Central memory CD8-positive, alpha-beta T cell (primary cell): ENCODE measurements at places on chromosomes 7 and 10.

- no peak for DNase-seq
Measured at GRCh38 chr7:18458830-18459229, 36.7 kb upstream of the HDAC9 start.

DNA sequence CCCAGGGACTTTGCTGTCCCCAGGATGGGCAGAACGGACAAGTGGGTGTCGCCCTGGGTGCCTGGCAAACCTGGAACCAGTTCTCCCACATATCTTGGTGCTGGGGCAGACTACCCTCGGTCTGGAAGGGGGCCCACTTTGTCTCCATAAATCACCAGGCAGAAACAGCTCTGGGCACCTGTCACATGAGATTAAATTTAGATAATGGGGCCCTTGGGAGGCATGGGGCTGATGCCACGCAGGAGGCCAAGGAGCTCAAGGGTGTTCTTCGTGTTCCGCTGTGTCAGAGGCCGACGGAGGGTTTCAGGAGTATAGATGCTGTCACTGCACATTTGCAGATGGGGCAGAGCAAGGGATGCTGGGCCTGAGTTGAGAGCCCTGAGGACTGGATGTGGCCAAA is 72.7 kb downstream of the TMEM130 start:
- no peak for DNase-seq

GRCh38 chr10:95729323-95730055 is 26.5 kb upstream of the ENTPD1 start:
- DNase-seq = no peak

DNA sequence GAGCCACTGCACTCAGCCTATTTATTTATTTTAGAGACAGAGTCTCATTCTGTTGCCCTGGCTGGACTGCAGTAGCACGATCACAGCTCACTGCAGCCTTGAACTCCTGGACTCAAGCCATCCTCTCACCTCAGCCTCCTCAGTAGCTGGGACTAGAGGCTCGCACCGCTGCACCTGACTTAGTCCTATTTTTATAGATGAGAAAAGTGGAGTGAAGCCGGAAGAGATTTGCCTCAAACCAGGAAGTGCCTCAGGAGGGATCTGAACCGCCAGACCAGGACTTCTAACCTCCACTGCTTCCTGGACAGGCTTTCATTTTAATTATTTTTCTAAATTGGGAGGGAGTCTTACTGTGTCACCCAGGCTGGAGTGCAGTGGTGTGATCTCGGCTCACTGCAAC is 17.5 kb upstream of the CLIP2 start:
- no peak for DNase-seq

DNA sequence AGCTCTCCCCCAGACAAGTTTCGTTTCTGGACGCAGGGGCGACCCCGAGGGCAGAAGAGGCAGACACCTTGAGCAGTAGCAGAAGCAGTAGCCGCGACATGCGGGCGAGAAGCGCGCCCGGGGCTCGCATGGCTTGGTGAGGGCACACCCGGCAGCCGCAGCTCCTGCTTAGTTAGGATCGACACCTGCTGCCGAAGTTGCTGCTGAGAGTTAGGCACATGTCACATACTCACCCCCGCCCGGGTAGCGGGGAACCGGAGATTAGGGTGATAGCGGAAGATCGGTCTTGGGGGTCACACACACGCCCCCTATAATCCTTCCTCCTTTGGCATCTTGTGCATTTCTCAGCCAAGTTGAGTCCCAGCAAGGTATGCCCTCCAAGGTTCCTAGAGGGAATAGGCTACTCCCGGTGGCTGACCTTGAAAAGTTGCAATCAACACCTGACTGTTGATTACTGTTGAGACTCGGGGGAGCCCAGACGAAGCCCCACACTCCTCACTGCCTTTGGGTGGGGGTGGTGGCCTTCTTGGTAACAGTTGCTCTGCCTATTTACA is 668 bp downstream of the GPR37 start:
- no peak for DNase-seq

GRCh38 chr10:43055991-43056567 is 20.8 kb upstream of the RET start:
- DNase-seq = no peak

- DNase-seq = no peak
Measured at GRCh38 chr10:18099415-18099814, 40.8 kb upstream of the CACNB2 start.

DNA sequence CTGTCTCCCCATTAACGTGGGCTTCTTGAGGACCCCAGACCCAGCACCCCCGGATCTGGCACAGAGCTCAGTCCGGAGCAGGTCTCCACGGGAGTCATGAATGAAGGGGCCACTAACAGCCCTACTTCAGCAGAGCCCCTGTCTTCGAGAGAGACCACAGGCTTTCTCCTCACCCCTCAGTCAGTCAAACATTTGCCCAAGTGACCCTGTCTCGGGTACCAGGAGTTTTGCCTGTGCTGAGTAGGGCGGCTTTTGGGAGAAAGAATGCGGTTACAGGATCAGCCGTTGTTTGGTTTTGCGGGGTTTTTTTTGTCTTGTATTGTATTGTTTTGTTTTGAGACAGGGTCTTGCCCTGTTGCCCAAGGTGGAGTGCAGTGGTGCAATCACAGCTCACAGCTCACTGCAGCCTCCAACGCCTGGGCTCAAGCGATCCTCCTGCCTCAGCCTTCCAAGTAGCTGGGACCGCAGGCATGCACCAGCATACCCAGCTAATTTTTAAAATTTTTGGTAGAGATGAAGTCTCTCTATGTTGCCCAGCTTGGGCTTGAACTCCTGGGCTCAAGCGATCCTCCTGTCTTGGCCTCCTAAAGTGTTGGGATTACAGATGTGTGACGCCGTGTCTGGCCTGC is 16.5 kb downstream of the ADAP1 start:
- DNase-seq = no peak

DNA sequence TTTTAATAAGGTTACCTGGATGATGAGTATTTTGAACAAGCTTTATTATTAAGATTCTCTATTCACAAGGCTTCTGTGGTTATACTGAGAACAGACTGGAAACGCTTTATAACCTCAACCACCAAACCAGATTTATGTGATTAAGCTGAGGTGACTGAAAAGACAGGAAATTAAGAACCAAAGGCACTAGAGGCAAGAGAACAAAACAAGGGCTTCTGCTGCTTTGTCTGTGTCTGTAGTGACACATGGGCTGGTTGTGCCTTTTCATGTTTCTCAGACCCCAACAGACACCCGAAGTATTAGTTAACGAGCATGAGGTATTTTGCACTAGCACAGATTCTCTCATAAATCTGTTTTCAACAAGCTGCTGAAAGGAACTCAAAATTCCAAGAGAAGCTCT is 64.4 kb downstream of the RAPGEF5 start:
- DNase-seq = no peak

GRCh38 chr10:125770844-125771243 is 4.8 kb downstream of the MMP21 start:
- DNase-seq = no peak

DNA sequence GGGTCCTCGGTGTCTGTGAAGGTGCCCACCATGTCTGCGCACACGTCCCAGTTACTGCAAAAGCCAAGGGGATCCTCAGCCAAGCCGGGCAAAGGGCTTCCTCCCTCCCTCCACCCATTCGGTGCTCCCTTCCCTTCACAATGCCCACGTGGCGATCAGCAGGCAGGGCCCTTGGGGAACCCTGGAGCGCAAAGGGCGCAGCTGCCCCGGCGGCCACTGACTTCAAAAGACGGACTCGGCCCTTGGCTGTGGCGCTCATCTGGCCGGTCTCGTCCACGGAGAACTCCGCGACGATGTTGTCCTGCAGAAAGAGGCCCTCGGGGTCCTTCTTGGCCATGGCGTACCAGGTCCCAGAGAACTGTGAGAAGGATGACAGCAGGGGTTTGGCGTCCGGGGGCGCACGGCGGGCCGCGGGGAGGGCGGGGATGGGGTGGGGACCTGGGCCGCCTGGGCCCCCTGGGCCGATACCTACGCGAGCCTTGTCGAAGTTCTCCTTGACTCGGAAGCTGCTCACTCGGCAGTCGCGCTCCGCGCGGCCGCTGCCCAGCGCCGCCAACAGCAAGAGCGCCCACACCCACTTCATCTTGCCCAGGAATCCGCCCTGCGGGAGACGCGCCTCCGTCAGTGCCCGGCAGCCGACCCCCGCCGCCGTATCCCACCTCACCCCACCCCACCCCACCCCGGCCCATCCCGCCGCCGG is 439 bp downstream of the RBP4 start:
- no peak for DNase-seq

GRCh38 chr7:29805886-29806207 is 461 bp upstream of the WIPF3 start:
- DNase-seq = no peak

GRCh38 chr7:99560834-99561736 is 2.6 kb downstream of the ZNF655 start:
- no peak for DNase-seq

DNA sequence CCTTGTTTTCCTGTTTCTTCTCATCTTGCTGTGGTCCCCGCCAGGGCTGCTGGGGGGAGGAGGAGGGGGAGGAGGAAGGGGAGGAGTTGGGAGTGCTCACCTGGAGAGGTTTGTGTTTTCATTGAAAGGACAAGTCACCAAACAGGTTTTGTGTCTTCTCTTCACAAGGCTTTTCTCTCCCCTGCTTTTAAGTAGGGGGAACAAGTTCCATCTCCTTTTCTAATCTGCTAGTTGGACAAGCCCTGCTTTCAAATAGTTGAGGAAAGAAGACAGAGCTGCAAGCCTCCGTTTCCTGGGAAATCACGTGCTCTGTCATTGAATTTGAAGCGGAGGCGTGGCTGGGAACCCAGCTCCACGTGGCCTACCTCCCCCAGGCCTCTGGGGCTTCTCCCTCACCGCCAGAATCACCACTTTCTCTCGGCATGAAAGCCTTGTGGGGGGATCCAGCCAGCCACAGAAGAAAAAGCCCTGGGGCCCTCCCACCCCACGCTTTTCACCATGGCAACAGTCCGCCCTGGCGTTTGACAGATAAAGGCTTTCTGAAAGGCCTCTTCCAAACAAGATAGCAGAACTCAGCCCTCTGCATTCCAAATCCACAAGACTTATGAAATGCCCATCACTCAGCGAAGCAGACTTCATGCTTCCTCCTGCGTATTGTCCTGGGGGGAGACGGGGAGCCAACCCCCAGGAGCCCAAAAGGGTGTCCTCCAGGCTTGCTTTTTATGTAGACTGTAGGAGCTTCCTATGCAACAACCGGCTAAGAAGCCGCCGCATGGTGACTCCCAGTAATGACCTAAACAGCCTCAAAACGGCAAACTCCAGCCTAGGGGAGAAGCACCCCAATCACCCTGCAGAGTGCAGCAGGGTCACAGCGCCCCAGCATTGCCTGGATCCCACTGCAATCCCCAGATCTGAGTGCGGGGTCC is 51.7 kb downstream of the PROSER2 start:
- no peak for DNase-seq

DNA sequence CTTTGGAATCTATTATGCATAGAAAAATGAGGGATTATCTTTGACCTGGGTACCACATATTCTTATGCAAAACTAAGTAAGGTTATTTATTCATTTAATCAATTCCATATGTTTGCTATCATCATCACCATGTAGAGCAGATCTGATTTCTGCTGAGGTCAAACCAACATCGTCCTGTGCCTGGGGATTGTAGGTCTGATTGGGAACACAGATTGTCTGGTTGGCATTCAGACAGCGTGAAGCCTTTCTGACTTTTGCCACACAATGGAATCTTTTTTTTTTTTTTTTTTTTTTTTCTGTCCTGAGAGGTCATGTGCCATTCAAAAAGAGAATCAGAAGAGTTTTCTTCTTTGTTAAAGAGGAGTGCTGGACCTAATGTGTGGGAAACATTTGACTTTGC is 142.9 kb downstream of the RAB11FIP2 start:
- DNase-seq = no peak

DNA sequence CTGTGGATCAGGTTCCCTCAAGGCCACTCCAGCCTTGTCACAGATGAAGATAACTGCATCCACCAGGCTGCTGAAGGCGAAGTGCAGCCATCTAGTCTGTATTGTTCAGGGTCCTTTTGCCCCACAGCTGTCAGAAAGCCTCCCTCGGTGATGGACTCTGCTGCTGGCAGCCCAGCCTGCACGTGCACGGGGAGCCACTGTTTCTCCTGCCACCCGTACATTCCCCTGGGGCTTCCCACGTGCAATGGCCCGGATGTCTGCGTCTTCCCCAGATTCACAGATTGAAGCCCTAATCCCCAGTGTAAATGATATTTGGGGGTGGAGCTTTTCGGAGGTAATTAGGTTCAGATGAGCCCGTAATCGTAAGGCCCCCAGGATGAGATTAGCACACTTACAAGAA is 46.6 kb upstream of the VIPR2 start:
- no peak for DNase-seq

- DNase-seq = no peak
Measured at GRCh38 chr10:96456296-96456840, 57.4 kb downstream of the TLL2 start.

DNA sequence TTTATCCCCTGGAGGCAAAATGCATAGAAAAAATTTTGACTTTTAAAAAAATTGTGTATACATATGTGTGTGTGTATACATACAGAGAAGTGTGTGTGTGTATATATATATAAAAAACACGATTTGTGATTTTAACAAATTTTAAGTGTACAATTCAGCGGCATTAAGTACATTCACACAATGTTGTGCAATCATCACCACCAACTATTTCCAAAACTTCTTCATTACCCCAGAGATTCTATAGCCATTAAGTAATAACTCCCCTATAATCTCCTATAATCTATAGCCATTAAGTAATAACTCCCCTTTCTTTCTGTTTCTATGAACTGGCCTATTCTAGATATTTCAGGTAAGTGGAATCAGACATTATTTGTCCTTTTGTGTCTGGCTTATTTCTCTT is 20.7 kb upstream of the CAMK2B start:
- no peak for DNase-seq

- DNase-seq = no peak
Measured at GRCh38 chr7:116408166-116408565, 91.4 kb upstream of the CAV2 start.

DNA sequence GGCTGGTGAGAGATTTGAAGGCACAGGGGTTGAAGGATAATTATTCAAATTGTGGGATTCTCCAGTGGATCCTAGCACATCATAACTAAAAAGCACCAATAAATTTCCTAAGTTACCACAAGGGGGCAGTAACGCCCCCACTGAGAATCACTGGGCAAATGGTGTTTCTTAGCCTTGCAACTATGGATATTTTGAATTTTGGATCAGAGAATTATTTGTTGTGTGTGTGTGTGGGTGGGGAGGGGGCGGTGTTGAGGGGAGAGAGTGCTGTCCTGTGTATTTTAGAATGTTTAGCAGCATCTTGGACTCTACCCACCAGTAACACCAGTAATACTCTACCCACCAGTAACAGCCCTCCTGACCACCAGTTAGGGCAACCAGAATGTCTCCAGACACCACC is 63.3 kb upstream of the PRKG1 start:
- DNase-seq = no peak
